ACHN (cell line): ENCODE measurements at places on chromosomes 5 and 9.

- DNase-seq: no peak
Observed at GRCh38 chr9:79447762-79448161, 124.0 kb upstream of the TLE4 start.

GRCh38 chr9:32161720-32162119, 222.7 kb upstream of the ACO1 start:
- DNase-seq: no peak

DNA sequence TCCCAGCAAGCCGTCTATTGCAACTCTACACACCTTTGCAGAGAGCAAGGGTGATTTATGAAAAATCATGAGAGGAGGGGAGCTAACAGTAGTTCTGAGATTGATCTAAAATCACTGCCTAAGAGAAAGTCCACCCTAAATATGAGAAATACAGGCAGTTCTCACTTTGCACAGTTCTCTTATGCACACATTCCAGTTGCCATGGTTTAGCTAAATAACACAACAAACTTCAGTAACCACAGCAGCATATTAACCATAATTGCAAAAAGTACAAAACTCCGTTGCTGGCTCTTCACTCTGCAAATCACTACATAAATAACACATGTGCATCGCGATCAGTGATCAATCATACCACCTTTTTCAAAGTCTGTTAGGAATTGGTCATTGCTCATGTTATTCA, 31.1 kb downstream of the PGGT1B start:
- DNase-seq: no peak

DNA sequence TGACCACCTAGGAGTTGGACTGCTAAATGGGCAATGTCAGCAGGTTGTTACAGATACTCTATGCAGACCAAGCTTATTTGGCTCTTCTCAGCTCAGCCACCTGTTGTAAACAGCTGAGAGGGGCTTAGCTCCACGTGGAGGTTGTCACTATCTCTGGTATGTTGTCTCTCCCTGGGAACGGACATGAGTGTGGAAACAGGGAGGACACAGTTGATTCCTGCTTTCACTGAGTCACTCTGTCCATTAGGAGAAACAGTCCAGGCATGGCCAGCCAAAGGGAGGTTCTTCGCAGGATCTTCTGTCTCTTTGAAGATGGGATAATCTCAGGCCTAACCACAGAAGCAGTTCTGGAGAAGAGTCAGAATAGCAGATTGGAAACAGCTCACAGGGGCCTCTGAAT, 121.2 kb downstream of the PALM2AKAP2 start:
- DNase-seq: no peak

- no peak for DNase-seq
Observed at GRCh38 chr5:123007754-123008153, 28.8 kb downstream of the PPIC start.
